ENCODE measurements at places on chromosomes 5 and 9. TPM values are rescaled to one million over a fixed set of nuclear protein-coding genes. Genes with fewer than 3 reads are reported as not detected.

FGD3 gene
- total RNA-seq, result 4.8 TPM

ARSI gene
- total RNA-seq, result 2.1 TPM

CCDC180 gene
- total RNA-seq, result not detected

ACTBL2 gene
- not detected for total RNA-seq

CCNB1 gene
- 96.0 TPM for total RNA-seq

LMX1B gene
- not detected for total RNA-seq

OR1J2 gene
- not detected for total RNA-seq

PCDHA1 gene
- total RNA-seq, result not detected

SLC34A3 gene
- total RNA-seq, result not detected

POLR3G gene
- total RNA-seq, result 1.1 TPM

KIF20A gene
- total RNA-seq, result 21.8 TPM

- no peak for DNase-seq
These were observed 99.2 kb downstream of the NFIB start for GRCh38 chr9:14214693-14215092.

- DNase-seq, result no peak
These were observed 23.4 kb downstream of the WNK2 start for GRCh38 chr9:93207326-93207814.

DNA sequence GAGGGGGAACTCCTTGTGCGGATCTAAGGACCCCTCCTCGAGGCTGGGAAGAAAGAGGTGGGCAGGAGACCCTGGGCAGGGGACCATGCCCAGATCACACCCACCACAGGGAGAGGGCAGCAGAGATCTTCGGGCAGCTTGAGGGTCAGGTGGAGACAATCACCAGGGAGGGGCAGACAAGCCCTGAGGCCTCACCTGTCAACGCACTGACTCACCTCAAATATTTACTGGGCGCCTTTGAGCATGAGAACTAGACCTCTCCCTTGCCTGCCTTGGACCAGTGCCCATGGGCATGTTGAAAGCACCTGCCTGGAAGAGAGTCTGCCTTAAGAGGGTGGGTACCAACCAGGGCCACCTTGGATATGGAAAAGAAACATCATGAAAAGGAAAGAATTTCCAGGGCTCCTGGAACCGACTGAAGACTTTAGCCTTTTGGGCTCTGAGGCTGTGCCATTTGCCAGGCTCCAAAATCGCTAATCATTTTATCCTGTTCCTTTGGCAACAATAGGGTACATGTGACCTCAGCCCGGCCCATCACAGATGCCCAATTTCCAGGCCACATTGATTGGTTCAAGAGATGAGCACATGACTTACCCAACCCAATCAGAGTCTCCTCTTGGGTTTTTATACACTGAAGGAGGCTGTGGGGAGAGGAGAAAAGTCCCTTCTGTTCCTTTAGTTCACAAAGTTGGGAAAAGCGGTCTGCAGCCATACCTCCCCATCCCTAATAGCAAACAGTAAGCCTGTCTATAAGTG lies 10.4 kb upstream of the SPINK4 start:
- DNase-seq, result no peak

GRCh38 chr5:7374186-7374585 lies 21.8 kb upstream of the ADCY2 start:
- no peak for DNase-seq

GRCh38 chr9:93177676-93178075 lies 6.3 kb upstream of the WNK2 start:
- no peak for DNase-seq

- DNase-seq, result no peak
These were observed 588.8 kb downstream of the BNC2 start for GRCh38 chr9:16281707-16282106.

DNA sequence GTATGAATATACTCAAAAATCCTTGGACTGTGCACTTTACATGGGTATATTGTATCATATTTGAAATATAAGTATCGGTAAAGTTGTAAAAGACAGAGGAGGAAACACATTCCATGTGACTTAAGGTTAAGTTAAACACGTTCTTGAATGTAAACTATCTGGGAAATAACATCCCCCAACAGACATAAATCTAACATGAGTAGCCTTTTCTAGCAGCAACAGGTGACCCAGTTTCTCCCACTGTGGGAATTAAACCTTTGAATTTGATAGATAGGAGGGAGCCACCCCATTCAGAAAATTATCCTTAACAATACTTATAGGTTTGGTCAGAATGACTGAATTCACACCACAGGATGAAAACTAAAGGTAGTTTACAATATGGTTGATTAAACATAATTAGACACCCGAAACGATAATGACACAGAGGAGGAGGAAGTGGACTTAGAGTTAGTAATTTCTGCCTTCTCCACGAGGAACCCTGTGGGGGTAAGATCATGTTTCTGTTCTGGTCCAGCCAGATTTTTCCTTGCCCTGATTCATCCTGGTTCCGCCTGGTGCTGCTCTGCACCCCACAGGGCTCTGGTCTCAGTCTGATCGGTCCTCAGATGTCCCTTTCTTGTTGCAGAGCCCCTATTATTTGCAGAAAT lies 84.6 kb upstream of the DNAH5 start:
- DNase-seq, result no peak

GRCh38 chr9:14573319-14573718 lies 119.9 kb downstream of the ZDHHC21 start:
- DNase-seq, result no peak

- DNase-seq, result no peak
These were observed 97.6 kb downstream of the NNT start for GRCh38 chr5:43700601-43701000.

DNA sequence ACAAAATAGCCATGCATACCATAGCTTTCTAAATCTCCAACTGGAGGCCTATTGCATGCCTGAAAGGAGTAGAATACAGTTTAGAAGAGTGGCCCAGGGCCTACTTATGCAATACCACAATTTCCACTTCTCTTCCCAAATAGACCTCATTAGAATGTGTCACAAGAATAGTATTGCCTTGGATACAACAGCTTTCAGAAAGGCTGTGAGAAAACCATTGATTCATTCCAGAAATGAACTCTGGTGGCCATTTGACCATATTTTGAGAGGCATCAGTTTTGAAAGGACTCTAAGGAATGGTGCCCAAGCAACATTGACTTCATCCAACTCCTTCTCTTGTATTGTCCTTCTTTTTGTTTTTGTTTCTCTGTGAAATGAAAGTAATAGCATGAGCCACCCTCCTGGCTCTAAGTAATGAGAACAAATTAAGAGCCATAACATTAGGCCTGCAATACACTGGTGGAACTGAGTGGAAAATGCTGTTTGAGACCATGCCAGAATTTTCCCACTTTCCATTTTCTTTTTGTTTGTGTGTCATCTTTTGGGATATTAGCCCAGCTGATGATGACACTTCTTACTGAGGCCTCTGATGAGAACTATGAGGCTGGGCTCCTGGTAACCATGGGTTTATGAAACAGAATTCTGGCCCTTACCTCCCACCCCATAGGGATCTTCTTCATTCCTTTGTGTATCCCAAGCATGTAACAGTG lies 90.2 kb downstream of the TMEM174 start:
- DNase-seq, result no peak

DNA sequence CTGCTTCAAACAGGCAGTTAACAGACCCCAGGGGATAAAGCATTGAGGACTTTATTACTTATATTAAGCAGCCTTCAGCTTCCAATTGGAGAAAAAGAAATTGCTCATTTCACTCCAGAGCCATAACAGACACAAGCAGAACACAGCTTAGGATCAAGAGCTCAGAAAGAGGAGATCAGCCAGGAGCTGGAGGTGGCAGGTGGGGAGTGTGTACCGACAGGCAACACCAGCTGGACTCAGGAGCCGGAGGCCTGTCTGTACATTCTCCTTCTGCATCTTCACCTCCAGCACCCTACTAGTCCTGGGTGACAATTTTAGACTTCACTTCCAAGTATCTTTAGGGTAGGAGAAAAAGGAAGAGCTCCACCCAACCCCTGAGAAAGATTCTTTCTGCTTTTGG lies 35.8 kb downstream of the NRG2 start:
- DNase-seq, result no peak

DNA sequence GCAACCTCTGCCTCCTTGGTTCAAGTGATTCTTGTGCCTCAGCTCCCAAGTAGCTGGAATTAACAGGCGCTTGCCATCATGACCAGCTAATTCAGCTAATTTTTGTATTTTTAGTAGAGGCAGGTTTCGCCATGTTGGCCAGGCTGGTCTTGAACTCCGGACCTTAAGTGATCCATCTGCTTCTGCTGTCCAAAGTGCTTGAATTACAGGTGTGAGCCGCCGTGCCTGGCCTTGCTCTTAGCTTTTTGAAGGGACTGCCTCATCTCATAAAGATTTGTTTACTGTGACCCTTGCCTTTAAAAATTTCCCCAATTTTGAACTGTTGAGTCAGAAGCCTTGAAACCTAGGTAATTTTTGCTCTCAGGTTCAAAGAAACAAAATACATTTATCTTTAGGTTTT lies 17.3 kb downstream of the GPBP1 start:
- DNase-seq, result no peak

DNA sequence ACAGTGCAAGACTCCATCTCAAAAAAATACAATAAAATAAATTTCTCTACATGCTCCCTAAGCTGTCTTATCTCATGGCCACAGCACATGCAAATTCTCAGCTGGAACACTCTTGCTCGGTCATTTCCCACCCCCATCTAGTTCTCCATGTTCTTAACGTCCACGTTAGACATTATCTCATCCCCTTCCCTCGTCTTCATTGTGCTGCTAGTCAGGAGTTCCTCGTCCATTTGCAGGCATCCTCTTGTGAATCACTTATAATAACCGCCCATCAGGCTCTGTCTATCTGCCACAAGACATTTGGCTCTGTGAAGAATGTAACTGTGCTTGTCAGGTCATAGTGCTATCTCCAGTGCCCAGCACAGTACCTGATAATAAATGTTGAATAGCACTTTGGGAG lies 32.9 kb upstream of the GOLGA1 start:
- DNase-seq, result no peak

DNA sequence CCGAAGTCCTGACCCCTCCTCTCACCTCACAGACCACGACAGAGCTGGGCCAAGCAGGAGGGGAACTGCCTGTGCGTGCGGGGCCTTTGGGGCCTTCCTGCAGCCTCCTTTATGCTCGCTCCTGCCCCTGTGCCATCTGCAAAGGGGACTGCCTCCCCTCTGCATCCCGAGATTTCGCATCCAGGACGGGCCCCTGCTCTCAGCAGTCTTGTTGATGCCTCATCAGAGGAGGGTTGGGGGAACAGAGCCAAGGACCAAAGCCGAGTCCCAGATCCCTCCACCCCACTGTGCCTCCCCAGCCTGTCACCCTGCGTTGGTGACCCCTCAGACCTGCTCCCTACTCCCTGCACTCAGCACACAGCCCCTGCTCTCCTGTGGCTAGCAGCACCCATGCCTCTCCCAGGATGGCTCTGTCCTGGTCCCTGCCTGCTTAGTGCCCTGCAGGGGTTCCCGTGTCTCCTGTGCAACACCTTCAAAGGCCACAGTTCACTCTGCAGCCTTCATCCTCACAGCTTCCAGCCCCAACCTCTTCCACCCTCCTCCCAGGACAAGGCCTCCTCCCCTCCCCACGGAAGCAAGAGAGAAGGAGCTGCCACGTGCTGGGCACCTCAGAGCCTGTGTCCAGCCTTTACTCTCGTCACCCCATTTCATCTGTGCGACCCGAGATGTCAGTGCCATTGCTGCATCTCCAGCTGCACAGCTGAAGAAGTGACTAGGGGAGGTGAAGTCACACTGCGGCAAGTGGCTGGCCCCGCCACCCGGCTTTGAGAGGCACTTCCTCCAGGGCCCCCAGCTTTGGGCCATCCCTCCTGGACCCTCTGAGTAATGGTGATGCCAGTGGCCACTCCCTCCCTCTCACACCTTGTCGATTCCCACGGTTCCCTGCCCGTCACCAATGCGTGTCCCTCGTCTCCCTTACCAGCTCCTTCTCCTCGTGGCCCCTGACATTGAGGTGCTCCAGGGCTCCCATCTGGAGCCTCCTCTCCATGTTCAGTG lies 62.6 kb upstream of the LRRTM2 start:
- no peak for DNase-seq

GRCh38 chr5:142512043-142513042 lies 173.5 kb downstream of the FGF1 start:
- no peak for DNase-seq

- no peak for DNase-seq
These were observed 14.1 kb upstream of the EXOC3 start for GRCh38 chr5:428754-429452.

DNA sequence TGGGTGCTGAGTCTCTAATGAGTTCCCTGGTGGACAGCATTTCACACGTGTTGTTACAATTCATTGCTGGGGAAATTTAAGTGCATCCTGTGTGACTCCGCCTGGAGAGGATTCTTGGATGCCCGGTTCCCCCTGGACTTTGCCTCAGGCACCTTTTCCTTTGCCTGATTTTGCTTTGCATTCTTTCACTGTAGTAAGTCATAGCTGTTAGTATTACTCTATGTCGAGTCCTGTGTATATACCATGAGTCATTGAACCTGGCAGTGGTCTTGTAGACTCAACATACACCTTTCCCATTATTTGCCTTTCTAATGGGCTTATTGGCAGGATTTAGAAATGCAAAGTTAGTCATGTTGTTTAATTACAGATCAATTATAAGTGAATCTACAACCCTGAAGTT lies 81.9 kb upstream of the DHFR start:
- DNase-seq, result no peak

GRCh38 chr9:127451608-127451857 lies 223 bp downstream of the LRSAM1 start:
- DNase-seq, result no peak

All from esophagus squamous epithelium (tissue), 5 donors.